ENCODE measurements at places on chromosomes 16 and 17. TPM values are rescaled to one million over a fixed set of nuclear protein-coding genes. Genes with fewer than 3 reads are reported as not detected.

The TMEM92 gene
- total RNA-seq, result not detected

The TMEM106A gene
- 2.7 TPM for total RNA-seq

The KRTAP2-1 gene
- total RNA-seq, result not detected

The SRL gene
- total RNA-seq, result 0.11 TPM

The RNF112 gene
- total RNA-seq, result 0.07 TPM

The KCNH4 gene
- total RNA-seq, result not detected

The PTGES3L gene
- total RNA-seq, result not detected

The TERB1 gene
- not detected for total RNA-seq

The TNFSF12 gene
- total RNA-seq, result 6.1 TPM

The OR1F1 gene
- 0.13 TPM for total RNA-seq

The KRT16 gene
- total RNA-seq, result 0.63 TPM

The MYH8 gene
- not detected for total RNA-seq

The PLD6 gene
- total RNA-seq, result 2.4 TPM

The C17orf113 gene
- total RNA-seq, result 0.26 TPM

The EEF2K gene
- total RNA-seq, result 36.8 TPM

The GRAP gene
- total RNA-seq, result 16.5 TPM

The MLKL gene
- total RNA-seq, result 45.2 TPM

The RND2 gene
- total RNA-seq, result 0.35 TPM

The LGALS9B gene
- not detected for total RNA-seq

The CD300LB gene
- total RNA-seq, result not detected

The PRR29 gene
- total RNA-seq, result 0.20 TPM

The CLEC18B gene
- 0.04 TPM for total RNA-seq

The IRX5 gene
- 0.99 TPM for total RNA-seq

The MYH13 gene
- not detected for total RNA-seq

The CHST4 gene
- not detected for total RNA-seq

The CD300A gene
- total RNA-seq, result not detected

The MAP2K6 gene
- 2.0 TPM for total RNA-seq

The AXIN2 gene
- 3.6 TPM for total RNA-seq

The C1QL1 gene
- total RNA-seq, result 0.20 TPM

The CIAO2B gene
- total RNA-seq, result 180 TPM

The CYGB gene
- 0.40 TPM for total RNA-seq

The MIEF2 gene
- total RNA-seq, result 16.7 TPM

The KRT12 gene
- not detected for total RNA-seq

The SLC47A1 gene
- 11.6 TPM for total RNA-seq

The SLC13A2 gene
- total RNA-seq, result not detected

The DLX4 gene
- not detected for total RNA-seq

The OR2C1 gene
- total RNA-seq, result not detected

The AANAT gene
- not detected for total RNA-seq

The ITGAL gene
- not detected for total RNA-seq

The PMFBP1 gene
- 0.21 TPM for total RNA-seq

The ZNF747 gene
- total RNA-seq, result 5.7 TPM

The HOXB13 gene
- total RNA-seq, result not detected

The CDC6 gene
- total RNA-seq, result 41.3 TPM

The KRTAP4-12 gene
- total RNA-seq, result not detected

The PIK3R6 gene
- not detected for total RNA-seq

The NSMCE1 gene
- total RNA-seq, result 73.2 TPM

The BCL6B gene
- 101 TPM for total RNA-seq

The EZH1 gene
- 13.4 TPM for total RNA-seq

The SYCE1L gene
- total RNA-seq, result 2.8 TPM
